Mesenchymal stem cell (in vitro differentiated cells and primary cell): ENCODE measurements at places on chromosomes 13 and 19.

GRCh38 chr19:47839411-47839810 is 17.7 kb downstream of the CRX start:
- no peak for DNase-seq

- DNase-seq: no peak
Observed at GRCh38 chr13:46656786-46657185, 103.8 kb downstream of the LRCH1 start.

- DNase-seq: no peak
Observed at GRCh38 chr13:52356327-52356726, 49.6 kb downstream of the THSD1 start.

GRCh38 chr13:94708031-94708859 is 4.1 kb downstream of the SOX21 start:
- no peak for DNase-seq

- peak; percentile 45 for DNase-seq
Observed at GRCh38 chr19:49820125-49820524, 2.0 kb downstream of the MED25 start.

DNA sequence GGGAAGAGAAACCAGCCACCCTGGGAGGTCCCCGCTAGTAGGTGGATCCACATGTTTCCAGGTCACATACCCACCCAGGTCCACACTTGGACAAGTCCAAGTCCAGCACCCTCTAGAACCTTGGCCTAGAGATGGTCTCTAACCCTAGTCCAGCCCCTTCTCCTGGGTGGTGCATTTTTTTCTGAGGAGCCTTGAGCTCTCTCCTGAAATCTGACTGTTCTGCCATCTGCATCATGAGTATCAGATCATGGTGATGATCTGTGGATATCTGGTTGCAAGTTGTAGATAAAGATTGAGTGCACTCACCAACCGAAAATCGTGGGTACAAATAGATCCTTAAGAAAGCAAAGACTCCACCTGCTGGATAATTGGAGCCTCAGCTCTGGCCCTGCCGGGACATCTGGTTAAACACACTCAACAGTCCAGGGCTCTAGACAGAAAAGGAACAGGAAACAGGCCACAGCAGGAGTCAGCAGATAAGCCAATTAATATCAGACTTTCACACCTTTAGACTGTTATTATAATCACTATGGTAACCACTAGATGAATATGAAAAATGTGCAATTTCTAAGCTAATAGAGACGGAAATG is 41.1 kb downstream of the GPR12 start:
- DNase-seq: no peak

DNA sequence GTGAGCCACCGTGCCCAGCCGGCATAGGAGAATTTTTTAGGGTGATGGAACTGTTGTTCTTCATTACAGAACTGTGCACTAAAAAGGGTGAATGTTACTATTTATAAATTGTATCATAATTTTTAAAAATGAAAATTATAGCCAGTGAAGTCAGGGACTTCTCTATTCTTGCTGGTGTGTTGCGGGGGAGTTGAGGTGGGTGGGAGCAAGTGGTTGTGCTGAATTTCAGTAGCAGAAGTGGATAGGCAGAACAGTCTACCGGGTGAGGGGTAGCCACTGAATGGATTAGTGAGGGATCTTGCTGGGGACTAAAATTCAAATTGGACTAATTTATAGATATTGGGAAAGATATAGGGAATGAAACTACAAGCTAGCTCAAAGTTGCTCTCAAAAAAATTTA is 74.0 kb downstream of the CAB39L start:
- no peak for DNase-seq

DNA sequence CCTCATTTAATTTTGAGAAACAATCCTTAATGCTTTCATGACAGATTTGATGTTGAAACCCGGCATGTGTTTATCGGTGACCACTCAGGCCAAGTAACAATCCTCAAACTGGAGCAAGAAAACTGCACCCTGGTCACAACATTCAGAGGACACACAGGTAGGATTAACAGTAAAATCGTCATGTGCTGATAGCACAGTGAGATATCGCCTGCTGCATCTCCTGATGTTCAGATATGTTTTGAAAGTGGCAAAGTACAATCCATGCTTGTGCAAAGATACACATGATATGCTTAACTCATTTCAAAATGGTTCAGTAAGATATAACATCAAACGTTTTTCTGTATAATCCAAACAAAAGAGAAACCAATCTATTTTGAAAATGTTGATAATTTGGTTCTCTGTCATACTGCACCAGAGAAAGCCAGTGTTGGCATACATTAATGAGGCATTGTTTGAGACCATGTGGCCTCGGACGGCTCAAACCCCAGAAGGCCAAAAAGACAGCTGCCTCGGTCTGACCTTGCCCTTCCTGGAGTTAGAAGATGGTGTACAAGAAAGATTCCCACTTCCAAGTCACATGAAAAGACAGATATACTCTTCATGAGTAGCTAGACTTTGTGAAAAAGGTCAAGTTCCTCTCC is 76.2 kb downstream of the DHRS12 start:
- no peak for DNase-seq

DNA sequence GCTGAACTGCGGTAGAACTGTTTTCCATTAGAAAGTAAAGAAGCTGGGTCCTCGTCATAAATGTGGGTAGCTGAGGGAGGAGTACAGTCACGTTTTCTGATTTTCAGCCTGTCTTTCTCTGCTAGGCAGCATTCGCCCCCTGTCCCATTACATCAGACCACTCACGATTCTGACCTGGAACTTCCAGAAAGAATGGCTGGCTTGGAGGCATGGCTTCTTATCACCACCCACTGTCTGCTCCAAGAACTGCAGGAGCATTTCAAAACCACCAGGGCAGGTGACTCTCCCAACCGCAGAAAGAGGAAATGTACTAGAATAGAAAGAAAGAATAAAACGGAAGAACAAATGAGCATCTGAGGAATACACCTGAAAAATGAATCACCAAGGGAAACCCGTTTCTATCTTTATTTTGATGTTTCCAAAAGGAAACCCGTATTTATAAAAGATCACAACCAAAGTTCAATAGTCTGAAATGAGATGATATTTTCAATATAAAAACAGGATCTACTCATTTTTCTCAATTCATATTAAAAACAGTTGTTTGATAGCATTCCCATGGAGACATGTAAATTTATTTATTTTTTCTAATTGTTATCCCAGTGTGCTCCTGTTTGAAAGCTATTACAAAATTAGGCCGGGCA is 22.1 kb upstream of the POMP start:
- peak; percentile 84 for DNase-seq

DNA sequence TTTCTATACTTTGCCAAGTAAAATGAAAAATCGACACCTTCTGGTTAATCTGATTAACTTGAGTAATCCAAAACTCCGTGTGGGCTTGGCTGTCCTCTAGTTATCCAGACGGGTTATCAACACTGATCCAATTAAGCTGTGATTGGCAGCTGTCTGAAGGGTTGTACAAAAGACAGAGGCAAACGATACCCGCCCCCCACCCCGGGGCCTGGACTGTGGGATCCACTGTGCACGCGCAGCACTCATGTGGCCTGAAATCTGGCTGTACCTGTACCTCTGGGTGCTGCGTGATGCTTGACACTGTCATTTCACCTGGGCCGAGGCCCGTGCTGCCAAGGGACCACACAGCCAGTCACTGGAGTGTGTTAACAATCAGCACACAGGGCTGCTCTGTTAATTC is 53.5 kb downstream of the COL4A2 start:
- no peak for DNase-seq

GRCh38 chr13:52085421-52085820 is 43.5 kb downstream of the NEK5 start:
- peak; percentile 80 for DNase-seq

GRCh38 chr19:49806620-49806959 is 6.5 kb downstream of the FUZ start:
- DNase-seq: no peak

DNA sequence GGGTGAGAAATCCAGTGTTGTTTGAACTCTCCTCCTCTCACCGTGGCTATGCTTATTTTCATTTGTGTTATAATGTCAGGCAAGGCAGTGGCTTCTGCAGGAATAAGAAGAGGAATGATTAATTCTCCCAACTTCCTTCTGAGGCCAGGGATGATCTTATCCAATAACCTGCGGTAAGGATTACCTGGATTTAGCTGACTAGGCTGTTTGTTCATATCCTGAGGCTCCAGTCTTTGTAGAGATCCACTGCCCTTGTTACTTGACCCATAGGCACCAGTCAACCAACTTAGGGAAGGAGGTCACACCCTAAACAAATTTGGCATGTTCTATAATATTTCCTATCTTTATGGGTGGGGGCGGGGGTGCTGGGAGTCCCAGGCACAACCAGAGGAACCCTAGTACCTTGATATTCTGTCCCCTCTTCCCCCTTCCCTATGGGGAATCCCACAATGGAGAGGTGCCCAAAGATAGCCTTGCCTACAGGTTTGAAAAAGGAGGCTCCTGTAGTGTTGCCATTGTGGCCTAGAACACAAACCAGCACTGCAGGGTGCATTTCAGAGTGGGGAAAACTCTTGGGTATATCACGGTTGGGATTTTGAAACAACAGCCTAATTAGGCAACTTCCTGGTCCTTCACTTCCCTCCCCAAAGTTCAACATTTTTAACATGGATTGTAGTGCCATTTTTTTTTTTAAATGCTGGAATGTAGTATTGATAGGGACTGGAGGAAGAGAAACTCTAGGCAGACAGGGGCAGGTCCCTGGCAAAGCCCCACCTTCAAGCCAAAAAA is 977.5 kb upstream of the SPRY2 start:
- DNase-seq: no peak

DNA sequence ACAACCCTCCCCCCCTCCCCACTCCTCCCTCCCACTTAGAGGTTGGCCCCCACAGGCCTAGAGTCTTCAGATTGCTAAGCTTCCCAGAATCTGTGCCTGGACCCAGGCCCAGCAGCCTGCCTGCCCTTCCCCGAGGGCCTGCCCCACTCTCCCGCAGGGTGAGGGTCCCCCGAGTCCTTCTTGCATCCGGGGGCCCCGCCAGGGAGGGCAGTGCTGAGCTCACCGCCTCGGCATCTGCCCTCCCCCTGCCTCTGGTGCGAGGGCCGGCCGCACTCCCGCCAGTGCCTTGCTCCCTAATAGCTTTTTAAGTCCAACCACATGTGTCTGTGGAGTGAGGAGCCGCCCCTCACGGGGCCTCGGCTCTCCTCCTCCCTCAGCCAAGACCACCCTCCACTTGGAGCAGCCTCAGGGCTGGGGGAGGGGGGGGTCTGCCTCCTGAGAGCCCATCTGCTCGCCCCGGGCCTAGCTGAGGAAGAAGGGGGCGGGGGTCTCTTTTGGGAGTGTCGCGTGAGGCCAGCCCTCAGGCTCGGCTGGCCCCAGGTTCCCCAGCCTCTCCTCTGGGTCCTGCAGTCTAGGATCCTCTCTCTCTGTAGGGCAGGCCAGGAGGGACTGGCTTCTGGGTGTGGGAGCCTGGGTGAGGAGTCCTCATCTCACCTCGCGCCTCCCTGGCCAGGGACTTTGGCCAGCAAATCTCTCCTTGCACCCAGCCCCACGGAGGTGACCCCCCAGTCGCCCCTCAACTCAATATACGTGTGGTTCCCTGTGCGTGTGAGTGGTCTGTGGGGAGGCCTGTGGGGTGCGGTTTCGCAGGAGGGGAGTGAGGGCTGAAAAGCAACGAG is 47.2 kb downstream of the LYL1 start:
- peak; percentile 77 for DNase-seq

DNA sequence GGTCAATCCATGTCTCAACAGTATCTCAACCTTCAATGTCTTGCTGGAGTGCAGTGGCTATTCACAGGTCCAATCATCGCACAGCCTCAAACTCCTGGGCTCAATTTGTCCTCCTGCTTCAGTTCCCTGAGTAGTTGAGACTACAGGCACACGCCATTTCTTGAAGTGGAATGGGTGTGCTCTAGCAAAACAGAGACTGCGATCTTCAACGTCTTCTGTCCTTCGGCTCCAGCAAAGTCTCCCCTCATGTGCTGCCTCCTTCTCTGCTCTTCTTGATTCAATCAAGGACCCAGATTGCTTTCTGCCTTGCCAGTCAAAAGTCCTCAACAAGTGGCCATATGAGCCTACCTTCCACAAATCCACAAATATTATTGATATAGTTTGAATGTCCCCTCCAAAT is 466.7 kb upstream of the MIR17HG start:
- no peak for DNase-seq

DNA sequence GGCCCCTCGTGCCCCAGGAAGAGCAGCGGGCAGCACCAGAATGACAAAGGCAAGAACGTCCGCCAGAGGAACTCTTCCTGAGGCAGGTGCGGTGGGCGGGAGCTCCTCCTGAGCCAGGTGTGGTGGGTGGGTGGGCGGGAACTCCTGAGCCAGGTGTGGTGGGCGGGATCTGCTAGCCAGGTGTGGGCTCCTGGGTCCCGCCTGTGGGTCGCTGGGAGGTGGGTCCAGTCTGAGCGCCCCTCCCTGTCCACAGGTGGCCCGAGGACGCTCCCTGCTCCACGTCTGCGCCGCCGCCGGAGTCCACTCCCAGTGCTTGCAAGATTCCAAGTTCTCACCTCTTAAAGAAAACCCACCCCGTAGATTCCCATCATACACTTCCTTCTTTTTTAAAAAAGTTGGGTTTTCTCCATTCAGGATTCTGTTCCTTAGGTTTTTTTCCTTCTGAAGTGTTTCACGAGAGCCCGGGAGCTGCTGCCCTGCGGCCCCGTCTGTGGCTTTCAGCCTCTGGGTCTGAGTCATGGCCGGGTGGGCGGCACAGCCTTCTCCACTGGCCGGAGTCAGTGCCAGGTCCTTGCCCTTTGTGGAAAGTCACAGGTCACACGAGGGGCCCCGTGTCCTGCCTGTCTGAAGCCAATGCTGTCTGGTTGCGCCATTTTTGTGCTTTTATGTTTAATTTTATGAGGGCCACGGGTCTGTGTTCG is 7.0 kb upstream of the HCN2 start:
- peak; percentile 72 for DNase-seq
